SK-N-SH treated with all-trans-retinoic acid at 6 μM for 48 hours (cell line): ENCODE measurements at places on chromosomes 12 and 14.
A peak's percentile ranks its signal among the peaks of the same experiment; 100 is the strongest.

- ATAC-seq: no peak
Observed at GRCh38 chr12:6839482-6840201, 1.1 kb upstream of the GNB3 start.

DNA sequence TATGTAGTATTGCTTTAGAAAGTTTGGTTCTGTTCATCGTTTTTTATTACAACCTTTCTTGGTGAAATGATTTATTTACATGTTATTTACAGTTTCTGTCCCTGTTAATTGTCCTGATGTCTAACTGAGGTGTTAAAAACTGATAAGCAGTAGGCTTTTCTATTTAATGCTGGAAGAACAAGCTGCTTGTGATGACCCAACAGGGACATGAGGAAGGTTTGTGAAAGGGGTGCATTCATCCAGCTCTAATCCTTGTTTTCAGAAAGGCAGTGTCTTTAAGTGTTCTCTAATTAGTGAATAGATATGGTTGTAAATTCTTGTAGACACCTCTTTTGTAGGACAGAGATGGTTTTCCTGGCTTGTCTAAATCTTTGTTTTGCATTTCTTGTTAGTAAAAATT, 191.4 kb downstream of the FOXA1 start:
- no peak for ATAC-seq

- peak; percentile 96 for ATAC-seq
Observed at GRCh38 chr14:75561013-75561432, 17.4 kb upstream of the FLVCR2 start.

GRCh38 chr14:74852922-74853530, 22.9 kb downstream of the PROX2 start:
- ATAC-seq: peak; percentile 93

GRCh38 chr12:124517260-124518050, 50.0 kb downstream of the NCOR2 start:
- ATAC-seq: peak; percentile 38

DNA sequence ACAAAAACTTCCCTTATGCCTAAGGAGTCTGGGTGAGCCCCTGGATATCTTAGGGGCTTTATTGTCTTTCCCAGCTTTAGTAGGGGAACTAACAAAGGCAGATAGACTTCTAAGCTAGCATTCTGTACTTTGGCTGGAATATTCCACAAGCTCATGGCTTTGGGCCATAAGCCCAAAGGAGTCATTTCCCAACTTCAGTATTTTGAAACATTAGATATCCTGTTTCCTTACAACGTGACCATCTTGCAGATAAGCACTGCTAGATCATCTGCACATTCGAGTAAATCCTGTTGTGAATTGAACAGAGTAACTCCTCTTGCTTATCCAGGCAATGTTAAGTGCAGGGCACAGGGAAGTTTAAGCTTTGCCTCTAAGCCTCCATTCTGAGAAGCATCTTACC, 70.6 kb upstream of the ACTN1 start:
- no peak; the same call in 2 of the 3 replicates for ATAC-seq

- peak; percentile 70 for ATAC-seq
Observed at GRCh38 chr14:21498540-21499526, 12.3 kb downstream of the METTL3 start.

DNA sequence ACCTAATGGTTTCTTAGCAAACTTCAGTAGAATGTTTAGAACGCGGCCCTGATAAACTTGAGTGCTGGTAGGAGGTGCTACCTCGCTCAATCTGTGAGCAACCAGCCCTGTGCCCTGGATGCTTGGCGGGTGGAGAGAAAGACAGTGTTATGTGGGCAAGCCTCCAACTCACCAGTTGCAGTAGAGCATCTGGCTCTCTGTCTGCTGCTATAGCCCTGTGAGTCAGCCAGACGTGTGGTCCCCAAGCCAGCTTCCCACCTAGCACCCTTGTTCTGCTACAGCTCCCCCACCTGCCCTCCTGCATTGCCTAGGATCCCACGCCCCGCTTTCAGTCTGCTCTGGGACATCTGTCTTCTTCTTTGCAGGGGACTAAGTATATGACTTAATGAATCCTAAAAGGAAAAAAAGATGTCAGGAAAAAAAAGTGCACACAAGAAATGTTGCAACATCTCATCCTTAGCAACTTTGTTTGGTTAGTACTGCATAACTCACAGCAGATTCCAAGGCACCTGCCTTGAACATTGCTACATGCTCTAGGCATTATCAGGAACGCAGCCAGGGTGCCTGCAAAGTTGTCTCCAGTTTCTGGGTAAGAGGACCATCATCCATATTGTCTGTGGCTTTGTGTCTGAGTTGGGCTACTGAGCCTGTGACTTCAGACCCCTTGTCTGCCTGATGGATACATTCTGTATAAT, 13.6 kb downstream of the SNRNP35 start:
- no peak; the same call in 2 of the 3 replicates for ATAC-seq

DNA sequence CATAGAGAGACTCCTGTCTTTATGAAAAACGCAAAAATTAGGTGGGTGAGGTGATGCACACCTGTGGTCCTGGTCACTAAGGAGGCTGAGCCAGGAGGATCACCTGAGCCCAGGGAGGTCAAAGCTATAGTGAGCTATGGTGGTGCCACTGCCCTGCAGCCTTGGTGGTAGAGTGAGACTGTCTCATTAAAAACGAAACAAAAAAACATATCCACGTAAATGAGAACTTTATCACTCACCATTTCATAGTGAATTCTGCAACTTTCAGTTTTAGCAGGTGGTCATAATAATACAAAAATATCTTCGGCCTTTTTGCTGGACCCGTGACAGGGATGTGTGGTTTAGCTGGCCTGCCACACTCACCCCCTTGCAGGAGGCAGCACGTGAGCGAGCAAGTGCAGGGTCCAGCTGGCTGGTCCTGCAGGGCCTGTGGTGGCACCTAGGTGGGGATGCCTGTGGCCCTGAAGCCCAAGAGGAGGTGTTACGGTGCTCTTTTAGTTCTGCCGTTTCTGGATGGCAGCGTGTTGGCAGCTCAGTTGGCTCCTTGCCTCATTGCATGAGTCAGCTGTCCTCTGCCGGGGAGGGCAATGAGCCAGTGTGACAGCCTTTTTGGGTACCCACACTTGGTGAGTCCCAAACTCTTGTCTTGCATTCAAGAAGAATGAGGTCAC, 1330.7 kb upstream of the TMEM132C start:
- peak; percentile 43 for ATAC-seq

DNA sequence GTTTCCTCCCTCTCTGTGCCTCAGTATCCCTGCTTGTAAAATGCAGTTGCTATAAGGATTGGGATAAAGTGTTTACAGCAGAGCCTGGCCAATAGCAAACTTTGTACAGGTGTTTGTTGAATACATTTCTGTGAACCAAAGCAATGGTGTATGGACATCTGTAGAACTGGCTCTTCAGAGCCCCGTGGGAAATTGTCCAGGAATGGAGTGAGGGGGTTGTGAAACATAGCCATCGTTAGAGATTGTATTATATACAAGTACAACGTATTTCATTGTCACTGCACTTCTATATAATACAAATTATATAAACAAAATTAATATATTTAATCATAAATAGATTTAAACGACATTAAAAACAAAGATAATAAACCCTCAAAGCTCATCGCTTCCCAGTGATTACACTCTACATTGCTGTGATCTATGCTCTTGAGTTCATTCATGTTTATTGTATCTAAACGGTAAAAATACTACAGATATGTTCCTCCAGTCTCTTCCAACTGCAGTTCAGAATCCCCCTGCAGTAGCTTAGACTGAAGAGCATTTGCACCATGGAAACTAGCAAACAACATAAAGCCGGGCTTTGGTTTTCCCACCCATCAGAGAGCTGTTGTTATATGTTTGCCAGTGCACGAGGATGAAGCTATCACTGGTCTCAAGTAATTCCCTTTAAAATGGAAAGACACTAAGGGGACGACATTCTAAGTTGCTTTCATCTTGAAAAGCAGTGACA, 216.7 kb downstream of the TMEM132C start:
- ATAC-seq: no peak

GRCh38 chr12:68336889-68337303, 4.7 kb upstream of the MDM1 start:
- ATAC-seq: no peak

- ATAC-seq: no peak
Observed at GRCh38 chr14:25516838-25517237, 466.9 kb upstream of the STXBP6 start.

GRCh38 chr14:86331341-86331740, 801.4 kb downstream of the FLRT2 start:
- no peak for ATAC-seq

DNA sequence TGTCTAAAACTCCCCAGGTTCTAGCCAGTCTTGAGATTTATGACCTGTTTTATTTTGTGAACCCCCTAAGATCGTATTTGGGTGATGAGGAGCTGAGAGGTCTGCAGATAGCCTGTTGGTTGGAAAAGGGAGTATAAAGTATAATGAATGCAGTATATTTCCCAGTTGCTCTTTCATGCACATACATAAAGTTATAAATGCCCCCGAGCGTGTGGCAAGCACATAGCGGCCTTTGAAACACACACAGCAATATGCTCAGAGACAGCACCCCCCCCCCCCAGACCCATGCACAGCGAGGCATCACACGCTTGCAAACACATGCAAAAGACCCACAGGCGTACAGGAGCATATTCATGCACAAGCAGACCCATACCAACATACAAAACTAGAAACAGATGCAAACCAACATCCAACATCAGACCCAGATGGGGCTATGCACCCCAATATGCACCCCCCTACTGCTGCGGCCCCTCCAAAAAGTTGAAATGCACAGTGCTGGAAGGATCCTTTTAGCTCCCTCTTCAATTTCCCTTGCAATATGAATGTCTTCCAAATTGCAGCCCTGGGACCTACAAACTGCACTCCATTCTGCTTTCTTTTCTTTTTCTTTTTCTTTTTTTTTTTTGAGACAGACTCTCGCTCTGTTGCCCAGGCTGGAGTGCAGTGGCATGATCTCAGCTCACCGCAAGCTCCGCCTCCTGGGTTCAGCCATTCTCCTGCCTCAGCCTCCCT, 82.2 kb upstream of the TBX3 start:
- no peak for ATAC-seq

DNA sequence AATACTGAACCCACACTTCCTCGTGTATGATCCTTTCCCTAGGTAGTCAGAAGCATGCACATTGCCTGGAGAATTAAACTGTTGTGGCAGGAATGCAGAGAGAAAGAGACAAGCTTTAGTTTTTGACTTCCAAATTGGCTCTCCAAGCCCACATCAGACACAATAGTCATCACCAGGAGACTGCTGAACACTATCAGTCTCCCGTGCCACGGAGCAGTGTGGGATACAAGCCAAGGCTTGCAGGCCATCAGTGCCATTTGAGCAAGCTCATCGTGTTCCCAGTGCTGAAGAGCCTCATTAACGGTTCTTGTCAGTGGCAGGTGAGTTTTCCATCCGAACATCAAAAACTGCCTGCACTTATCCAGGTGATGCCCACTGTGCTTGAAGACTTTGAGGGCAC, 410.8 kb downstream of the NAV3 start:
- no peak for ATAC-seq

GRCh38 chr12:27951898-27952297, 20.6 kb downstream of the PTHLH start:
- no peak for ATAC-seq

DNA sequence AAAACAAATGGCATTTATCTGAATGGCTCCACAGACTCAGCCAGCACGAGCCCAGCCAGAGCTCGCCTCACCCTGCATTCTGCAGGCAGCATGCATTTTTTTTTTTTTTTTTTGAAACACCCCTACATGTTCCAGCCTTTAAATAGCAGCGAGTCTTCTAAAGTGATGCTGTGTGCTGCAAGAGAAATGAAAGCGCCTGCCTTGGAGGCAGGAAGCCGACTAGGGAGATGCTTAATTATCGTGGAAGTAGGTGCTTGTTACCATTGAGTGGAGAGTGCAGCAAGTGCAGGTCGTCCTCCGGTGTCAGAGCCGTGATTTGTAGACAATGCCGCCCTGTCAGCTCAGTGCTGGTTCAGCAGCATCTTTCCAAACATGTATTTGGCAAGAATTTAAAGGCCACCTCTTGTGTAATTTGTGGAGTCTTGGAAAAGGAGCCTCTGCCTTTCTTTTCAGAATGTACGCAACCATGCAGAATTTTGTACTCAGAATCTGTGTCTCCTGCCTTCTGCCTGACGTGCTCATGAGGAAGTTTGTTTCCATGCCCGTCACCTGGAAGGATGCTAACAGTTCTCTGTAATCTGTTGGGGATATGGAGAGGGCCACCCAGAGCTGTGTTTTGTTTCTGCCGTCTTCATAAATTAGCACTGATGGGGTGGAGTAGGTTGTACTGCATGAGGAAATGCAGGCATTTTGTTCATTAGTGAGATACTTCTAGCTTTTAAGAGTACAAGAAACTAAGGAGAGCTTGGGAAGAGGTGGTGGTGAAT, 345.9 kb upstream of the RGS6 start:
- peak; percentile 67 for ATAC-seq

- ATAC-seq: peak; percentile 68
Observed at GRCh38 chr14:74836251-74836960, 39.5 kb downstream of the PROX2 start.

DNA sequence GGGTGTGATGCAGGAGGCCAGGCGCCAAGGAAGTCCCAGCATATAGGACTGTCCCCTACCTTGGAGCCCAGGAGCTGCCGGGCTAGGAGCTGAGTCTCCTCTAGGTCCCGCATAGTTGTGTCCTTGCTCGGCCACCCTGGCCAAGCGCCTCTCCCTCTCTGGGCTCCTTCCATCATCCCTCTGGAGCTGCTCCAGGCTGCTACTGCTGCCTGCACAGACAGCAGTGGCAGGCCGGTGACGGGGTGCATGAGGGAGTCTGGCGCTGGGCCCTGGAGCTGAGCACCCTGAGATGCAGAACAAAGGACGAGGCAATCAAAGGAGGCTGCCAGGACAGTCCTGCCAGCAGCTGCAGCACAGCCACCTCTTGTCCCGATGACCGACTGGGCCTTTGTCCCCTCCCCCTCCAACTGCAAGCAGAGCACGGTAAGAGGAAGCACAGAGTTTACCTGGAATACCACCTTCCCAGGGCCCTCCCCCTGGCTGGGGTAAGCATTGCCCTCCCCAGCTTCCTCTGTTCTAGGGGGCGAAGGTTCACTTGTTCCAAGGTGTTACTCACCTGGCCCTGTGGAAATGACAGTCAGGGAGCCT, 10.4 kb downstream of the DTX1 start:
- no peak for ATAC-seq

- peak; percentile 48; the same call in 1 of the 3 replicates for ATAC-seq
Observed at GRCh38 chr12:120856980-120857379, 47.2 kb downstream of the SPPL3 start.

DNA sequence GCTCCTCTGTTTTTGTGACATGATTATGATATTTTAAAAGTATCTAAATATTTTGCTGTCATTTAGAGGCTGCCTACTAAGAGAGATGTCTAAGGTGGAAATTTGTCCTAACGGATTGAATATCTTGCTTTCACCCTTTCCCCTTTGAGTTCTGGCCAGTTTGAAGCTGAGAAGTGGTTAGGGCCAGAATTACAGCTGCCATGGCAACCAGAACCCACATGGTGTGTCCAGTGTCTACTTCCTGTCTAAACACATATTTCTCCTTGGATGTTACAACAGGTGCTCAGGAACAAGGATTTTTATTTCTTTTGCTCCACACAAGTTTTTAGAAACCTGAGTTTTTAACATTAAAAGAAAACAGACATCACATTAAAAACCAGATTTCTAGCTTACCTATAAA, 335.1 kb upstream of the OR4E1 start:
- ATAC-seq: no peak
